DND-41 (cell line): ENCODE measurements at places on chromosomes 2 and 18.

- peaks cover 9% of the 10 kb centered on the region for H3K4me1 ChIP-seq
- no peak for DNase-seq
- no peaks in the 10 kb centered on the region for H3K36me3 ChIP-seq
These were observed 267.3 kb downstream of the TCF4 start for GRCh38 chr18:55320424-55321264.

GRCh38 chr2:142722086-142722485 lies 155.4 kb upstream of the KYNU start:
- H3K36me3 ChIP-seq: no peaks in the 10 kb centered on the region
- H3K27me3 ChIP-seq: peaks cover 4% of the 10 kb centered on the region
- no peak overlapping the region for H3K4me3 ChIP-seq
- DNase-seq: no peak

DNA sequence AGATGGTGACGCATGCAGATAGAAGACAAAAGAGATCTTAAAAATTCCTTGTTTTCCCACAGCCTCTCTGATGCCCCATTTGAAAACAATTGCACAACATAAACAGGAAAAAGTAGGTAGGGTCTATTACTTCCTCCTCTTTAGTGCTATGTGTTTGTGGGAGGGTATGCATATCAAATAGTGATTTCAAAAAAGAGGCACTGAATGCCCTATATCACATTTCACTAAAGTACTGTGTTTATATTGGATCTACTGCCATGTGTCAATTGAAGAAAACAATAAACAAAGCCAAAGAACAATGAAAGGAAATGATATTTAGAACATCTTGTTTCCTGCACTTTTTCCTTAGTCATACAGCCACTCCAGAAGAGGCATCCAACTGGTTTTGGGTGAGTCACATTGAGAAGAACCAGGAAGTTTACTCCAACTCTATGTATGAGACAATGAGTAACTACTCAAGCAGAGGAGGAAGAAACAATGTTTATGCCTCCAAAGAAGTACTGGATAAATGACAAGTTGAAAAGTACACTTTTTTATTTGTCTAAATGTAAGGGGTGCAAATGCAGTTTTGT lies 583.6 kb downstream of the FBXO15 start:
- no peak for DNase-seq

GRCh38 chr2:150513647-150514046 lies 26.2 kb upstream of the RND3 start:
- no peak overlapping the region for H3K27ac ChIP-seq
- no peaks in the 10 kb centered on the region for H3K36me3 ChIP-seq
- DNase-seq: no peak
- no peak overlapping the region for H3K4me3 ChIP-seq
- H3K4me1 ChIP-seq: no peaks in the 10 kb centered on the region

GRCh38 chr2:177625744-177626650 lies 233.4 kb downstream of the AGPS start:
- no peak for DNase-seq
- H3K4me1 ChIP-seq: peaks cover 12% of the 10 kb centered on the region
- no peaks in the 10 kb centered on the region for H3K27me3 ChIP-seq
- H3K4me3 ChIP-seq: no peak overlapping the region
- H3K36me3 ChIP-seq: no peaks in the 10 kb centered on the region

- no peaks in the 10 kb centered on the region for H3K36me3 ChIP-seq
- no peak overlapping the region for H3K4me3 ChIP-seq
- no peak overlapping the region for H3K27ac ChIP-seq
- DNase-seq: no peak
- no peaks in the 10 kb centered on the region for H3K4me1 ChIP-seq
These were observed 305.7 kb upstream of the MYT1L start for GRCh38 chr2:2636813-2637212.

- no peak for DNase-seq
- peaks cover 6% of the 10 kb centered on the region for H3K36me3 ChIP-seq
- no peak overlapping the region for H3K27ac ChIP-seq
- no peak overlapping the region for H3K4me3 ChIP-seq
These were observed 97.2 kb downstream of the SP100 start for GRCh38 chr2:230512955-230513748.

DNA sequence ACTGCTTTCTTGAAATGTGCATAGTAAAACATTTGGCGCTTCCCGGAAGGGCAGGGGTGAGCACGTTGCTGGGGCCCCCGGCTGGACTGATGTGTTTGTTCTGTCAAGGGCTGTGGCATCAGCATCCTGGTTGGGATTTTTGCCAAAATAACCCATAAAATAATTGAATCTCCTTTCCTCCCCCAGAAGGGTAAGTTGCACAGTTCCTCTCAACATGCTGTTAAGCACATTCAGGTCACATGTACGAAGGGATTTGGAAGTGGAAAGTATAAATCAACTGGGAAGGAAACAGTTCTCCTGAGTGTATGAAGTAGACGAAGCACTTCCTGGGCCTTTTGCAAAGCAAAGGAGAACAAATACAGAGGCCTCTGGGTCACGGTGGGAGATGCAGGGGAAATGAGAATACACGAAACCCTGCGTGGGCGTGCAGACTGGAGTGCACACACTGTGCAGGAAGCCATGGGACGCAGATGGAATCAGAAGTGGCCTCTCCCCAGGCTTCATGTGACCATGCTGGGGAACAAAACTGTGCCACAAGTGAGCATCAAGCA lies 183.9 kb downstream of the LPIN1 start:
- no peak for DNase-seq
- H3K27ac ChIP-seq: 0 out of 2 replicates have a peak overlapping the region, but pooled peaks have one; percentile 10
- H3K36me3 ChIP-seq: no peaks in the 10 kb centered on the region
- H3K4me3 ChIP-seq: no peak overlapping the region
- H3K27me3 ChIP-seq: no peaks in the 10 kb centered on the region
- H3K4me1 ChIP-seq: peaks cover 12% of the 10 kb centered on the region

- no peaks in the 10 kb centered on the region for H3K27me3 ChIP-seq
- no peak overlapping the region for H3K27ac ChIP-seq
- H3K4me1 ChIP-seq: no peaks in the 10 kb centered on the region
- DNase-seq: no peak
These were observed 420.1 kb upstream of the ZNF804A start for GRCh38 chr2:184178229-184178628.

DNA sequence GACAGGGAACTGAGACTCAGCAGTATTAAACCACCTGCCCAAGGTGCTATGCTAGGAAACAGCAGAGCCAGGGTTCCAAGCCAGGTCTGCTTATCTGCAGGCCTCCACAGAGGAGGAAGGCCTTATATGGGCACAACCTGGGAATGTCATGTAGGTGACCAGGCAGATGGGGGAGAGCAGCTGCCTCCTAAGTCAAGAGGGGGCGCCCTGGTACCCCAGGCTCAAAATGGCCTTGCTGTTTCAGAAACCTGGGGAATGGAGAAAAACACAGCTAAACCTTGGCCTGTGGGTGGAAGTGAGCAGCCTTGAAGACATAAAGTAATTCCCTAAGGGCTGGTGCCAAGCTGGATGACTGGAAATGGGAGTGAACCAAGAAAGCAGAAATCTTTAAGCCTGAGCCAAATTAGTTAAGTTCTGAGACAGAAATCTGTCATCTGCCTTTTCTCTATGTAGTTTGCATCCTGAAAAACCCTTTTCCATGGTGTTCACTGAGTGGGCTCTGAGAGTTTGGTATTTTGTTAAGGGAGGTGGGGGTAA lies 79.1 kb downstream of the MAPK4 start:
- no peaks in the 10 kb centered on the region for H3K27me3 ChIP-seq
- no peaks in the 10 kb centered on the region for H3K4me1 ChIP-seq
- H3K27ac ChIP-seq: no peak overlapping the region
- no peak overlapping the region for H3K4me3 ChIP-seq
- no peak for DNase-seq
- no peaks in the 10 kb centered on the region for H3K36me3 ChIP-seq

- DNase-seq: no peak
- H3K36me3 ChIP-seq: no peaks in the 10 kb centered on the region
- no peak overlapping the region for H3K4me3 ChIP-seq
- no peaks in the 10 kb centered on the region for H3K27me3 ChIP-seq
- no peak overlapping the region for H3K27ac ChIP-seq
These were observed 2.3 kb downstream of the KIF1A start for GRCh38 chr2:240817496-240818292.

DNA sequence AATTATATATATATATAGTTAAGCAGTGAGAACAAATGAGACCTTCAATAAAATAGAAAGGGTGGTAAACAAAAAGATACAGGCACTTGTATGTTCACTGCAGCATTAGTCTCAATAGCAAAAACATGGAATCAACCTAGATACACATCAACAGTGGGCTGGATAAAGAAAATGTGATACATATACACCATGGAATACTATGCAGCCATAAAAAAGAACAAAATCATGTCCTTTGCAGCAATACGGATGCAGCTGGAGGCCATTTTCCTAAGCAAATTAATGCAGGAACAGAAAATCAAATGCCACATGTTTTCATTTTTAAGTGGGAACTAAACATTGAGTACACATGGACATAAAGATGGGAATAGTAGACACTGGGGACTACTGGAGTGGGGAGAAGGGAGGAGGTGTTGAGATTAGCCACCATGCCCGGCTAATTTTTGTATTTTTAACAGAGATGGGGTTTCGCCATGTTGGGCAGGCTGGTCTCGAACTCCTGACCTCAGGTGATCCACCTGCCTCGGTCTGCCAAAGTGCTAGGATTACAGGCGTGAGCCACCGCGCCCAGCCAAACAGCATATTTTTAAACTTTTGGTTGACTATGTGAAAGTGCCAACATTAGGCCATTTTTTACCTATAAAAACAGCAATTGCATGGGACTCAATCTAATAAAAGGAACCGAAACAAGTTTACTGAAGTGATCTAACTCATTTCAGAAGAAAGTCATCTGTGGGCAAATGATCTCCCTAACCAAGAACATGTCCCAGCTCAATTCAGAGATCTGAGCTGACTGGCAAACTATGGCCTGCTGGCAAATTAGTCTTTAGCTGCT lies 23.7 kb downstream of the ICA1L start:
- peaks cover 10% of the 10 kb centered on the region for H3K4me1 ChIP-seq
- no peak overlapping the region for H3K4me3 ChIP-seq
- no peaks in the 10 kb centered on the region for H3K27me3 ChIP-seq
- DNase-seq: no peak

DNA sequence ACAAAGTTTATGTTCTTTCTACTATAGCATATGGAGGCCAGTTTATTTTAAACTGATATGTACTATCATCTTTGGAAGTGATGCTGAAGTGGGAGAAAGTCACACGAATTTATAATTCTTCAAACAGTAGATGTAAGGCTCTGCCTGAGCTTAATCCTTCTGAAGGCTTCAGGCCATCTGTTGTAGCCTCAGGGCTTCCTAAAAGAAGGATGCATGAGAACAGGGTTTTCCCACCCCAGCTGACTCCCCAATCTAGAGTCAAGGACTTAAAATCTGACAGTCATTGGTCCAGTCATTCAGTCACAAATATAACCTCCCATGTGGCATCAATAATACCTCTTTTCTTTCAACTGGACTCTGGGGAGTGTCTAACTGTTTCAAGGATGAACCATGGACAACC lies 330.5 kb downstream of the KCNS3 start:
- no peak for DNase-seq
- no peak overlapping the region for H3K4me3 ChIP-seq
- H3K27me3 ChIP-seq: no peaks in the 10 kb centered on the region
- no peaks in the 10 kb centered on the region for H3K36me3 ChIP-seq
- no peaks in the 10 kb centered on the region for H3K4me1 ChIP-seq

- H3K27me3 ChIP-seq: no peaks in the 10 kb centered on the region
- H3K36me3 ChIP-seq: no peaks in the 10 kb centered on the region
- no peak for DNase-seq
- H3K4me1 ChIP-seq: peaks cover 9% of the 10 kb centered on the region
These were observed 23.2 kb upstream of the SEH1L start for GRCh38 chr18:12924616-12925015.
